ENCODE measurements at places on chromosomes 3 and 15.

DNA sequence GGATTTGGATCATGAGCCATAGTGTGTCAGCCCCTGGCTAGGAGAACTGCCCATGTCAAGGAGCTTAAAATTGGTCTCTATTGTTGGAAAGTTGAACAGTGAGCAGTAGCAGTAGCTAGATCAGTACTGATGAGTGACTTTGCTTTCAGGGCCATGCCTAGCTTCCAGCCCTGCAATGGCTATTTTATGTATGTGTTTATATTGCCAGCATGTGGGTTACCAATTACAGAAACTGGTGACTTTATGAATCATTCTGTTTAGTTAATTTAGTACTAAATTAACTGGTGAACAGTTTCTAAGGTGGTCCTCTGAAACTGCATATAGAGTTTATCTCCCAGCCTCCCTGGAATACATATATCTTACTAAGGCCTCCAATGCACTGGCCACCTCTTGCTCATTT, 908.1 kb upstream of the ALCAM start:
- DNase-seq, result no peak

GRCh38 chr15:89647191-89647851, 7.9 kb downstream of the KIF7 start:
- DNase-seq, result peak; percentile 37

GRCh38 chr15:66641485-66642315, 60.3 kb upstream of the SMAD6 start:
- no peak for DNase-seq

DNA sequence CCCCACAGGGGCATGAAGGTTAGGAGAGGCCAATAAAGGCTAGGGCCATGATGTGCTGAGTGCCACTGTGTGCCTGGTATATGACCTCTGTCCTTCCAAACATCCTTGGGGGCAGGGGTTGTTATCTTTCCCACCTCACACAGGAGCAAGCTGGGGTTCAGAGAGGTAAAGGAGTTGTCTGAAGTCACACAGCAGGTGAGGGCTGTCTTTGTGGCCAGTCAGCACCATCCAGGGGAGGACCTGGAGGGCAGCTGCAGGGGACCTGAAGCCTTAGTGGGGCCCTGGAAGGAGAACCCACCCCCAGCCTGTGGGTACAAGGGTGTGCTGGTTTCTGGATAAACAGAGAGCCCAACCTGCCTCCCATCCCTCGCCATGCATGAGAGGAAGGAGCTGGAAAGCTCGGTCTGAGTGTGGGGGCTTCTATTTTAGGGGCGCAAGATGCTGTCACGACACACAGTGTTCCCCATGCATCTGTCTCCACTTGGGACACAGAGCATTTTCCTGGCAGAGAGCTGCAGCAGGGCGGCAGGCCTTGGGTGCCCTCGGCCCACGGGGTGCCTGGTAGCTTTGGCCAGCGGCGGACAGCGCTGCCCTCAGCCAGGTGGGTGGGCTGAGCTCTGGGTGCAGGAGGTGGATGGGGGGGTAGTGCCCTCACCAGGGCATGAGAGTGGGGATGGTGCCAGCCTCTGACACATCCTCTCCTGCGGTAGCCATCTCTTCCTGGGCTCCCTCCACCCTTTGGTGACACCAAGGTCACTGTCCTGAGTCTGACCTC, 14.7 kb downstream of the IQSEC1 start:
- DNase-seq, result no peak

DNA sequence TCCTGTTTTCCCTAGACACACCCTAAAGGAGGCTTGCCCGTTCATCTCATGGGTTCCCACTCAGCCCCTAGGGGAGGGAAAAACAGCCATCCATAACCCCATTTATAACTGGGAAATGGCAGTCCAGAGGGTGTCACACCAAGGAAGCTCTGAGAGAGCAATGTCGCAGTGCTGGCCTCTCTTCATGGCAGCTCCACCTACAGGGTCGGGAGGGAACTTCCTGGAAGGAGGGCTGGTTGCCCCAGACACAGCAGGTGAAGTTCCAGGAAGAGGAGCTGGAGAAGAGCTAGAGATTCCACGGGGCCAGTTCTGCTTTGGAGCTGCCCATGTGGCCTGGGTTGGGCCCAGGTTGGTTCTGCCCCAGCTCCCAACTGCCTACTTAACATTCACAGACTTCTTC, 22.3 kb upstream of the LINGO1 start:
- no peak for DNase-seq

DNA sequence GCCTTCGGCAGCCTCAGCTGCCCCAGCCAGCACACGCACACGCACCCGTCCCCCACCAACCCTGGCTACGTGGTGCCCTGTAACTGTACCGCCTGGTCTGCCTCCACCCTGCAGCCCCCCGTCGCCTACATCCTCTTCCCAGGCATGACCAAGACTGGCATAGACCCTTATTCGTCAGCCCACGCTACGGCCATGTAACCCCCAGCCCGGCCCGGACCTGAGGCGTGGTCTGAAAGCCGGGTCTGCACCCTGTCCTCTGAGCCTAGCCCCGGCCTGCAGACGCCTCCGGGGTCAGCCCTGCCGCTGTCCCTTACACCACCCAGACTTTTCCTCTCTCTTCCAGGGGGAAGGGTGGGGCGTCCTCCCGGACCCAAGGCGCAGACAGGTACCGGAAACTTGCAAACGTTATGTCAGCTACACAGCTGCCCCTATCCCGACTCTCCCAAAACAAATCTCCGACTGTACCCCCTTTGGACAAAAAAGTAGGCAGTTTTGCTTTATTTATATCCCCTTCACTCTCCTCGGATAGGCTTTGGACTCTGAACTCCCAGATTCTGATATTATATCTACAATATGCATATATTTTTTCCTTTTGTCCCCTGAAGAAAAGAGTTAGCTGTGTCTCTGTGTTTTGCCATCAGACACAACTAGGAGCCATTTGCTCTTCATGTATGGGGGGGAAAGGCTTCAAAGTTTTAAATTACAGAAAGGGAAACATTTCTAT, 1.4 kb downstream of the SOX14 start:
- no peak for DNase-seq

- no peak for DNase-seq
These were observed 238.5 kb upstream of the KCNMB2 start for GRCh38 chr3:178297740-178298139.

GRCh38 chr3:122123850-122124249, 59.6 kb upstream of the CASR start:
- no peak for DNase-seq

GRCh38 chr3:179837374-179837773, 184.5 kb downstream of the USP13 start:
- DNase-seq, result no peak

DNA sequence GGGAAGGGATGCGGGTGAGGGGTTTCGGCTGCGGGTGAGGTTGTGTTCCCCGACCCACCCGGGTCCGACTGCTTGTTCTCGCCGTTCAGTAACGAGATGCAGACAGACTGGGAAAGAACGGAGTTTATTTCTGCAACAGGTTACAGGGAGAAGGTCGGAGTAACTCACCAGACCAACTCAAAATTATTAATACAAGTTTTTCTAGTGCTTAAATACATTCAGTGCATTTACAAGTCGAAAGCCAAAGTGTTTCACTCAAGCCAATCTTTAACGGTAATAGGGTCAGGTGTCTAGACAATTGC, 492 bp upstream of the HIGD1A start:
- no peak for DNase-seq

GRCh38 chr3:179848711-179849110, 188.0 kb downstream of the PEX5L start:
- no peak for DNase-seq

DNA sequence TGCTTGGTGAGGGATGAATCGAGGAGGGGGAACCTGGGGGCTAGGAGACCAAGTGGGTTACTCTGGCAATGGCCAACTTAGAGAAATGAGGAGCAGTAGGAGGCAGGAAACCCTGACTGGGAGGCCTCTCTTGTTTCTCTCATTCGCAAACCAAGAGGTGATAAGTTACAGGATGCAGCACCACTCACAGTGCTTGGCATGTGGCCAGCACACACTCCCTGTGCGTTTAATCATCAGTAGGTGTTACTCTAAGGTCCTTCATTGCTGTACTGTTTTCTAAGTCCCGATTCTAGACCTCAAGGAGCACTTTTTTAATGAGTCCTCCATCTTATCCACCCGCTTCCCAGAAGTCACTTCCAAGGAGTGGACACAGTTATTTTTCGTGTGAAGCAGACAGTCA, 314.1 kb upstream of the TRIM42 start:
- no peak for DNase-seq

DNA sequence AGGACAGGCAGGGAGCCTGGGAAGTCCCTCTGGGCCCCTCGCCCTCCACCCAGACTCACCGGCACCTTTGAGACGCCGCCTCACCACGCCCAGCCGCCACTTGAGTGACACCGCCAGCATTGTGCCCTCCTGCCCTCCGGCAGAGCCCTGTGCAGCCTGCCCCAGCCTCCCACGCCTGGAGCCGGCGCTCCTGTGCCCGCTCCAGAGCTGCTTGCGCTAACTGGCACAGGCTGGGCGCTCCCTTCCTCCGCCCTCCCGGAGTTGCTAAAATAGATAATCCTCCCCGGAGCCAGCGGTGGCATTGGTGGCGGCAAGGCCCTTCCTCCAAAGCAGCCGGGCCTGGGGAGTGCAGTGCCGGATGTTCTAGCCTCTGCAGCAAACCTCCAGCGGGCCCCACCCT, 15.7 kb upstream of the GRIP2 start:
- DNase-seq, result no peak

- DNase-seq, result no peak
These were observed 311.5 kb downstream of the MFSD1 start for GRCh38 chr3:159113221-159113875.

DNA sequence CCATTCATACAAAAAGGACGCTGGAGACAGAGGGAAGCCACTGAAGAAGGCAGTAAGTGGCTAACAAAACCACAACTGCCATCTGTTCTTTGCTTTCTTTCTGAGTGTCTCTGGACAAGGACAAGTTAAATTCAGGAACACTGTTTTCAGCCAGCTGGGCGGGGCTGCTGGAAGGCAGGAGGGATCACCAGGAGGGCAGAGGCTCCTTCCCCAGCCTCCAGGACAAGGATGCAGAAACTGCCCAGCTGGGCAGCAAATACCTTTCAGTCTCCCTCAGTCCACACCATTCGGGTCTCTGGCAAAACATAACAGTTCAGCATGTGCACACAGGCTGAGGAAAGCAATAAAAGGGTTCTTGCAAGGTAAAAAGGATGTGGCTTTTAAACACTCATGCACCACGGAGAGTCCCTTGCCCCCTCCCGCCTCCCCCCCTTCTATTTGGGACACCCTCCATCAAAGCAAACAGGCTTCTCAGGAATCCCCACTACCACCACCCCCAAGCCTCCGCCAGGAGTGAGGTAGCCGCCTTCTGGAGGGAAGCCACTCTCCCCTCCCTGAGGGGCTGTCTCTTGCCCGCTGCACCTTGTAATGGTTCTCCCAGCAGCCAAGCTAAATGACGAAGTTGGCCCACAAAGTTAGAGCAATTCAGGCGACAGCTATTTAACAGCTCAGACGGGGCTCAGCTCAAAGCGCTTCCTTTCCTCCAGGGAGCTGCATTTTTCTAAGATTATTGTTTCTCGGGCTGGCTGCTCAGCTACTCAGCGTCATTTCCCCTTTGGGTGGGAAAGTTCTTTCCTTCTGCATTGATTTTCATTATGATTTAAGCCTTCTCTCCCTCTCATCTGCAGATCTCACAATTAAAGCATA, 3.8 kb downstream of the HEG1 start:
- DNase-seq, result peak; percentile 47

DNA sequence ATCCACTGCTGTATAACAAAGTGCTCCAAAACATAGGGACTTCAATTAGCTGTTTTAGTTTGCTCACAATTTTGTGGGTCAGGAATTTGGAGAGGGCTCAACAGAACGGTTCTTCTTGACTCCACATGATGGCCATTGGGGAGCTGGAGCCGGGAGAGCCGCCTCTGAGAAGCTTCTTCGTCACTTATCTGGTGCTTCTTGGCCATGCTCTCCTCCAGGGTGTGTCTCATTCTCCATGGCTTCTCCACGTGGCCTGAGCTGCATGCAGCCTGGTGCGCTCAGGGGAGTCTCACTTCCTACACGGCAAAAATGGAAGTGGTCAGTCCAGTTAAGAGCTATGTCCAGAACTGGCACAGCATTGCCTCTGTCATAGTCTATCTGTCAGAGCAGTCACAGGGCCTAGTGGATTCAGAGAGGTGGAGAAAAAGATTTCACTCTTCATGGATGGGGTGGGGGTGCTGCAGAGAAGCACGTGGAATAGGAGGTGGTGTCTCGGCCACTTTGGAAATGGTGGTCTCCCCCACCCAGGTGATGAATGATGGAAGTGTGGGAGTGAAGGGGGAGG, 26.3 kb upstream of the PRR23E start:
- no peak for DNase-seq

GRCh38 chr3:10907262-10907661, 85.3 kb upstream of the SLC6A1 start:
- DNase-seq, result no peak

- no peak for DNase-seq
These were observed 48.1 kb downstream of the PLCL2 start for GRCh38 chr3:16932877-16933276.

DNA sequence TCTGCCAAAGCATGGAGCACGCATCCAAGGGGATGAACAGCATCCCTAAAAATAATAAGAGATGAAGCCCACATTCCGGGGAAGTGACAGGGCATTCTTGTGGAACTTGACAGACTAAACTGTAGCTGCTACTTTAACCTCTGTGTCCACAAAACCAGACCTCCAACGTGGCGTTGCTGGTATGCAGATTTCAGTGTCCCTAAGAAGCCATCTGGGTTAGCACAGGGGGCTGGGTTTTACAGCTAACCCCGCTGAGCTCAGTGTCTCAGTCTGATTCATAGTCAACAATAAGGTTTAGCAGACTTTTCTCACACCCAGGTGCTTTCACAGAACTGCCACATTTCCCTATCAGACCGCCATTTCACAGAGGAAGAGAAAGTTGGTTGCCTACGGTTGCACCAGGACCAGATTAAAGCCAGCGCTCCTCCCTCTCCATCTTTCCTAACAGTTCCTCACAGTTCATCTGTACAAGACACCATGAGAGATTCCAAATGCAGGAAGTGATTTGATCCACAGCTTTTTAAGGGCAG, 61.6 kb upstream of the CTDSPL start:
- no peak for DNase-seq

DNA sequence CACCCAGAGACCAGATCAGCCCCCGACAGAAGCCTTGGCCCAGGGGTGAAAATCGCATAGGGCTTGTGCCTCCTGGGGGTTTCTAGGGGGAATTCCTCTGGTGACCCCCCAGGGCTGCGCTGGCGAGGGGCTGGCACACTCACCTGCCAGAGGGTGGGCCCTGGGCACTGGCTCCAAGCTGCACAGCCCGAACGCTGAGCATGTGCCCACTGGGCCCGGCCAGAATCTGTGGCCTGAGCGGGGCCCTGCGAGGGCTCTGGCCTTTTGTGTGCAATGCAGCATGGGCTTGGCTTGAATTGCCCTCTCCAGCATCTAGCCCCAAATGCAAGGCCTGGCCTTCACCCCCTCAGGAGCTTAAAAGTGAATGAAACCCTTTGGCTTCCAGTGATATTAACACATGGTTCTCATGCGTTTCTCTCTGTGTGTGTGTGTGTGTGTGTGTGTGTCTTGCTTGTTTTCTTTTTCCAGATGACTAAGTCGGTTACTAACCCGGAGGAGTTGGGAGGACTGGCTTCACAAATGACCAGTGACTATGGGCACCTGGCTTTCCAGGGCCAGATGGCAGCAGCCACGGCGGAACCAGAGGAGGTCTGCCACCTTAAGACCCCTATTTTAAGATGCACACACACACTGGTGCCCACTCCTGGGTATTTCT, 259.1 kb upstream of the TPM1 start:
- no peak for DNase-seq

GRCh38 chr3:183428447-183429211, at the start of gene MCF2L2:
MCF2L2 (minus strand) TSS chr3:183428619; CDS start chr3:183427977, 642 bp downstream.
- peak; percentile 55 for DNase-seq

- DNase-seq, result no peak
These were observed 63.3 kb downstream of the BOC start for GRCh38 chr3:113274425-113275257.

- no peak for DNase-seq
These were observed 11.1 kb upstream of the EIF4A2 start for GRCh38 chr3:186772281-186772694.

Data from stimulated activated CD8-positive, alpha-beta memory T cell treated with anti-CD3 and anti-CD28 coated beads, Interleukin-2, amount 100 ng/mL, for 1 hour (primary cell).